Activated naive CD8-positive, alpha-beta T cell treated with anti-CD3 and anti-CD28 coated beads, Interleukin-2, amount 10 ng/mL, durations not matched to agents 7 days and 5 days (primary cell): ENCODE measurements at places on chromosomes 16 and 17. TPM values are rescaled to one million over a fixed set of nuclear protein-coding genes. Genes with fewer than 3 reads are reported as not detected.

GRCh38 chr17:75874323-75875181 is 3.8 kb downstream of the TRIM47 start:
- peak; percentile 33 for DNase-seq

DNA sequence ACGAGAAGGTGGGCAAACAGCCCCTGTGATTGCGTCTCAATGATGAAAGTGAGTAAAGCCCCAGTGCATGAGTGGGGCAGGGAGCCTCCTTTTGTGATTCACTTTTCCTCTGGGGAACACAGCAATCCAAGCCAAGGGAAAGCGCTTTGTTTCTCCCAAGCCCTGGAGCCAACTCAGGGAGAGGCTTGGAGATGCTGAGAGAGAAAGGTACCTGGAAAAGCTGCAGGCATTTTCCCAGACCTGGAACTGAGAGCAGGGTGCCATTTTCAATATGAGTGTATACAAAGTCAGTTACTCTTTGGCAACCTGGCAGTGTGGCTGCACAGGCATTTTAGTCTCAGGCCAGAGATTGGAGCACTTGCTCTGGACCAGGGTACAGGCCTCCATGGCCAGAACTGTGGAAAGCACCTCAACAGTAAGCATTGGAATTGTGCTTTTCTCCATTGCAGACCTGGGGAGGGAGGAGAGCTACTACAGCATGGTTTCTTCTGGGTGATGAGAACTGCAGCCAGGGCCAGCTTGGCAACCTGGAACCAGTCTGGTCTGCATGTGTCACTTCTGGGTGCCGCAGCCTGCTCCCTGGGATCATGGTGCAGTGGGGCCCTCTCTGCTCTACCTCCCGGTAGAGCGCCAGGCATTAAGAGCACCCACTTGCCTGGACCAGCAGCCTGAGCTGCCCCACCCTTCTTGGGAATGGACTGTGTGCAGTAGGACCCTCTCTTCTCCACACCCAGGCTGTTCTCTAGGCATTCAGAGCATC is 89.0 kb upstream of the CDH5 start:
- DNase-seq, result no peak

DNA sequence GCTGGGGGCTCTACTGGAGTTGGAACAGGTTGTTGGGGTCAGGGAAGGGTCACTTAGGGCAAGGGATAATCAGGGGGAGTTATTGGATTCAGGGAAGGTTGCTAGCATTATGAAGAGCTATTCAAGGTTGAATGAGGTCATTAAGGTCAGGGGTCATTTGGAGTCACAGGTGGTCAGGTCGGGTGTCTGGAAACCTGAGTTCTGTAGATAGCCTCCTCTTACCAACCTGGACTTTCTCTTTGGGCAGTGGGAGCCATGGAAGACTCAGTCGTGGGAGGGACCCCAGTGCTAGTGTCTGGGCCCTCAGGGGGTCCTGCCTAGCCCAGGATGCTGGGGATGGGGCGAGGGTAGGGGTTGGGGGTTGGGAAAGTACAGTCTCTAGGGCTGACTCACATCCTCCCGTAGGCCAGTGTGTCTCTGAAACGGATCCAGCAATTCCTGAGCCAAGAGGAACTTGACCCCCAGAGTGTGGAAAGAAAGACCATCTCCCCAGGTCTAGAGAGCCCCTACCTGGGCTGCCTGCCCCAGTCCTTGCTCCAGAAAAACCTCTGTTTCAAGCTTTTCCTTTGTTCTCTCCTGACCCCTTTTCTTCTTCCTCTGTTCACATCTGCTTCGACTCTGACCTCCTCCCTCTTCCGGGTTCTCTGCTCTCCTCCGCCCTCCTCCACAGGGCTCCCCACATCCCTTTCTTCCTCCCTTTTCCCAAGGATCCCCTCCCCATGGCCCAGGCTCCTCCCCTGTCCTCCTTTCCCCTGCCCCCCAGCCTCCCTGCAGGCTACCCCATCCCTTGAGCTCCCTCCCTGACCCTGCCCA is 33.5 kb downstream of the ABCC3 start:
- no peak for DNase-seq

DNA sequence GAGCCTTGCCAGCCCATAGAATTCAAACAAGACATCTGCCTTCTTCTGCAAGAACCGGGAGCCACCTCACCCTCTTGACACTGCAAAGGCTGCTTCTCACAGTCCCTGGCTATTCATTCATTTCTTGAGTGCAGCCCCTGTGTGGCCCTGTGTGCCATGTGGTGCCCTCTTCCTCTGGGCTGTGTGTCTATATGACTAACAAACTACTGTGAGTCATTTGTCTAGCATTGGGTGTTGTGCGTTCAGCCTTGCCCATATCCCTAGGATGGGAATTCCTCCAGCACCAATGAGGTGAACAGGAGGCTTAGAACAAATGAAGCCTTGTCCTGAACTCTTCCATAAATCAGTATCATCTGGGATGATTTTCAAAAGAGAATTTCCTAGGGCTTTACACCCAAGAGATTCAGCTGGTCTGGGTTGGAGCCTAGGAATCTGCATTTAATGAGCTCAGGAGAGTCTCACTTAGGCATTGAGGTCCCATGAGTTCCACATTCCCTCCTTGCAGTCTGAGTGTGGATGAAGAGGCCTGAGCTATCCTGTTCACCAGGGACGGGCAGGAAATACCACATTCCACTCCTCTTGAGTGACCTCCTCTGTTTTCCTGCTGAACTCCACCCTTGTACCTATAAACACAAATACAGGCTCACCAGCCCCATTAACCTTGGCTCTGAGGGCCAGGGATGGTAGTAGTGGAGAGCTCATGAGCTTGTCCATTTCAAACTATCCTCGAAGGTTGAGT is 308.7 kb upstream of the N4BP1 start:
- DNase-seq, result no peak

- DNase-seq, result no peak
Observed at GRCh38 chr16:80896776-80897175, 92.4 kb upstream of the CDYL2 start.

- DNase-seq, result no peak
Observed at GRCh38 chr16:16996827-16997226, 473.9 kb downstream of the XYLT1 start.

- DNase-seq, result no peak
Observed at GRCh38 chr16:58670946-58671583, 13.5 kb downstream of the SLC38A7 start.

DNA sequence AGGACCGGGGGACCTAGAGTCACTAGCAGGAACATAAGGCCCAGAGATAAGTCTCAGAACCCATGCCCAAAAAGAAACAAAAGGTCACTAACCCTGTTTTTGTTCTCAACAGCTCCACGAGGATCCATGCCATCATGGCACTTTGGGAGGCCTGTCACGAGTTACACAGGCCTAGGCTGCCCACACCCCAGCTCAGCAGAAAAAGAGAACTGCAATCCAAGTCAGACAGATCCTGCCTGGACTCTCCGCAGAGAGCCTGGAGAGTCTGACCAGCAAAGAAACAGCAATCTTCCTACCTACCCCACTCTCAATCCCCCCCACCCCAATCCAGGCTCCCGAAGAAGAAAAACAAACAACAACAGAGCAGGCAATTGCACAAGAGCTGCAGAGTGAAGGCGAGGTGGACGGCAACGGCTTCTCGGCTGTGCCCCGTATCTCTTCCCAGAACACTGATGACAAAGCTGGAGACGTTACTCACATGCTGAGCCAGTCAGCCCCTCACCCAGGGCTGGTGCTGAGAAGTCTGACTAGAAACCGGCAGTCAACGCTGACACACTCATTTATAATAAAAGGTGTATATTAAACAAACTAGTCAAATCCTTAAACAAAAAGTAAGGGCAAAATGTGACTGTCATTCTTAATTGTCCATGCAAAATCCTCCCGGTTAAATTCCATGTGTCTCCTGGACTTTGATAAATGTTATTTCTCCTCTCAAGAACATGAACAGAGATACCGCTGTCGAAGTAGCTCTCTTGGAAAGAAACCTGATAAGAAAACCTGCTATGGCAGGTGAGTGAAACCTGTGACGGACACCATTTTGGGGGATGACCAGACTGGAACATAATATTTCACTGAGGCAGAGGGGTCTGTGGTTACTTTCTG is 89.3 kb downstream of the SMG6 start:
- DNase-seq, result no peak

GRCh38 chr16:71622088-71622487 is 3.9 kb upstream of the MARVELD3 start:
- no peak for DNase-seq

- DNase-seq, result no peak
Observed at GRCh38 chr17:73548620-73549311, 95.5 kb downstream of the SDK2 start.

GRCh38 chr17:57530026-57530425 is 215.1 kb downstream of the CCDC182 start:
- no peak for DNase-seq

GRCh38 chr17:841313-841712 is 59.2 kb downstream of the MRM3 start:
- no peak for DNase-seq

The SOX9 gene
- total RNA-seq, result not detected

The JPH3 gene
- total RNA-seq, result not detected

The HOXB4 gene
- 6.4 TPM for total RNA-seq

The MYH8 gene
- not detected for total RNA-seq
